Activated naive CD4-positive, alpha-beta T cell treated with anti-CD3 and anti-CD28 coated beads, Interleukin-2, amount 50 U/mL, for 72 hours (primary cell): ENCODE measurements at places on chromosomes 4 and X.

GRCh38 chr4:139913398-139913990 is 240.5 kb downstream of the MAML3 start:
- DNase-seq: no peak

DNA sequence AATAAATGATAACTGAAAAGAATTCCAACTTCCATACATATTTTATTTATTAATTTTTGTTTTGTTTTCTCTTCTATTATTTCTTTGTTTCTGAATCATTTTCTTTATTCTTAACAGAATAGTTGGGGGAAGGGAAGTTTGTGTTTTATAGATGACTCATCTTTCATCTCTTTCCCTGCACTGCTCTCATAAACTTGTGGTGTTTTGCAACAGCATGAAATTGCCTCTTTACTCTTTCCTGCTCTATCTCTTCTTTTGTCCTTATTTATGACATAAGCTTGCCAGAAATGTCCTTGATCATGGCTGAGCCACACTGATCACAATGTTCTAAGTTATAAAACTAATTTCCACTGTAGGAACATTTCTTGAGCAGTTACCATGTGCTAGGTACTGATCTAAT is 22.3 kb downstream of the QRFPR start:
- DNase-seq: no peak

DNA sequence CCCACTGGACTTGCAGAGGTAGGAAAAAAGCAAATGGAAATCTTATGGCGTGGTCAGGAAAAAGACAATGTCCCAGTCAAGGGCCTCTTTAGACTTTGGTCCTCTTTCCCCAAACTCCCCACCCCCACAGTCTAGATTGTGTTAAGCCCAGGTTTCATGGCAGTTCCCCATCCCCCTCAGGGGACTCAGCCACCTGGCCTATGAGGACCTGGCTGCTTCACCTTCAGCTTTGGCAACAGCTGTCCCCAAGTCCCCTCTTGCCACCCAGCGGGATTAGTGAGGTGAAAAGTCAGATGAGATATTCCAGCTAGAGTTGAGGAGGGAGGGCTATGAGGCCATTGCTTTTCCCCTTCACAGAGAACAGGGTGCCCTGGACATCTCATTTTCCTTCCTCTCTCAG is 457 bp downstream of the RIPPLY1 start:
- DNase-seq: no peak

DNA sequence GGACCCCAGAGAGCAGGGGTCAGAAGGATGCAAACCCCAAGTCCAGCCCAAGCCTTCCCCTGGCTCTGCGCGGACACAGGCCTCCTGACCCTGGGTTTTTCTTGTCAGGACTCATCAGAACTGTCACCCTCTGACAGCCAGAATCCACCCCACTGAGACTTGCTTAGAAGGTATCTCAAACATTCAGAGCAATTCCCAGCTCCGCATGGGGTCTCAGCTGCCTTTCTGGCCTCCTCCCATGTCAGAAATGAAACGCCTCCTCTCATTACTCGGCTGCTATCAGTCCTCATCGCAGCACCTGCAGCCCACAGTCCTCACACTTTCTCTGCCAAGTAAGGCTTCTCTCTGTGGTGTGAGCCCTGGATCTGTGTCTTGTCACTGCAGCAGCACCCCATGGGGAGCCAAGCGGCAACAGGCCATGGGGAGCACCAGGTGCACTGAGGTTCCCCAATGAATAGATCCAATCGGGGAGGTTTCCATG is 97.8 kb downstream of the WFS1 start:
- DNase-seq: no peak

DNA sequence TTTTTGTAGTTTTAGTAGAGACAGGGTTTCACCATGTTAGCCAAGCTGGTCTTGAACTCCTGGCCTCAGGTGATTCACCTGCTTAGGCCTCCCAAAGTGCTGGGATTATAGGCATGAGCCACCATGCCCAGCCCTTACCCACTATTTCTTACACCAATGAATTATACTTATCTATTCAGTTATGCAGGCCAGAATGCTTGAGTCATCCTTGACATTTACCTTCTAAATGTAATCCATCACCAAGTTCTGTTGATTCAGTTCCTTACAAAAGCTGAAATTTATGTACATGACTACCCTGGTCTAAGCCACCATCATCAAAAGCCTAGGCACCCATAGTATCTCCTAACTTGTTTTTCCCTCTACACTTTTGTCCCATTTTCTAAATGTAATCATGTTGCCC is 585.7 kb downstream of the IL15 start:
- no peak for DNase-seq

GRCh38 chr4:15106399-15106798 is 104.1 kb downstream of the CPEB2 start:
- no peak for DNase-seq

DNA sequence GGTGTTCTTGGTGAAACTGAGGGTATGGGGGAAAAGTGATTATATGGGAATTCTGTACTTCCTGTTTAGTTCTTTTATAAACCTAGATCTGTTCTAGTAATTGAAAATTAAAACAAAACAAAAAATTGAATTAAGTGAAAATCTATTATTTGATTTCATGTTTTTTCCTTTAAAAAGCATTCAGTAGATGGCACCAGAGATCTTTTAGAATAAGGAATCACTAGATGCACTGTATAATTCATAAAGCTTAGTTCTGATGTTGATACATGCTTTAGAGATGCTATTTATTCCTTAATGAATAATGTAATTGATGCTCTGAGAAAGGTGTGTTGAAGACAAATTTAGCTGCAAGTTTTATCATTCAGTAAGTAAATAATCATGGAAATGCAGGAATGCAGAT is 87.3 kb downstream of the LCORL start:
- DNase-seq: no peak

DNA sequence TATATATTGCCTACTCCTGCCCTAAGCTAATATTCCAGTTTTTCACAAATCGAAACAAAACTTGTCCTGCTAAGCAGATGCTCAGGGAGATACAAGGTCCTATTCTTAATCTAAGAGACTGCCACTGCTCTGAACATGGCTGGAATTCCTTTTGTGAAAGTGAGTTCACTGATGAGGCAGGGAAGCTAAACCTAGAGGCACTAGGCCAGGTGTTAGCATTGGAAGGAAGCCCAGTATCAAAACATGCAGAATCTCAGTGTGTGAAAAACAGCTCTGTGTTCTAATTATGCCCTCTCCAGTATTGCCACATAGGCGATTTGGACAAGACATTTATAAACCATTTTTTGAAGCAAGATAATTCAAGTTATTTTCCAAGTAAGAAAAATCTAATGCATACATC is 47.6 kb downstream of the ABCG2 start:
- no peak for DNase-seq

DNA sequence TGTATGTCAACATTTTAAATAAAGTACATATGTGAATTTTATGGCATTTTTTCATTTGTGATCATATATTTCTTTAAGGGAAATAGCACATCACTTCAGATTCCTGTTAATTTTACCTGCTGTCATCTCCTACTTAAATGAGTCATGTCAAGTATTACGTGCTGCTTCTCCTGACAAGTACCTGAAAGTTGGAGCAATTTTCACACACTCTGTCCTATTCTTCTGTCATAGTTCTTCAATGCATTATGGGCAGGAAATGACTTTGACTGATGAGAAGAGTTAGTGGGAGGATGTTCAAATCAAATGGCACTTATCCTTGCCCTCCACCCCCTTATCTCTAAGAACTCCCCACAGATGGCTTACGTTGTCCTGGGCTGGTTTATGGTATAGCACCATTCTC is 64.2 kb upstream of the SYTL5 start:
- no peak for DNase-seq

GRCh38 chrX:20352504-20352903 is 85.8 kb upstream of the RPS6KA3 start:
- DNase-seq: no peak

DNA sequence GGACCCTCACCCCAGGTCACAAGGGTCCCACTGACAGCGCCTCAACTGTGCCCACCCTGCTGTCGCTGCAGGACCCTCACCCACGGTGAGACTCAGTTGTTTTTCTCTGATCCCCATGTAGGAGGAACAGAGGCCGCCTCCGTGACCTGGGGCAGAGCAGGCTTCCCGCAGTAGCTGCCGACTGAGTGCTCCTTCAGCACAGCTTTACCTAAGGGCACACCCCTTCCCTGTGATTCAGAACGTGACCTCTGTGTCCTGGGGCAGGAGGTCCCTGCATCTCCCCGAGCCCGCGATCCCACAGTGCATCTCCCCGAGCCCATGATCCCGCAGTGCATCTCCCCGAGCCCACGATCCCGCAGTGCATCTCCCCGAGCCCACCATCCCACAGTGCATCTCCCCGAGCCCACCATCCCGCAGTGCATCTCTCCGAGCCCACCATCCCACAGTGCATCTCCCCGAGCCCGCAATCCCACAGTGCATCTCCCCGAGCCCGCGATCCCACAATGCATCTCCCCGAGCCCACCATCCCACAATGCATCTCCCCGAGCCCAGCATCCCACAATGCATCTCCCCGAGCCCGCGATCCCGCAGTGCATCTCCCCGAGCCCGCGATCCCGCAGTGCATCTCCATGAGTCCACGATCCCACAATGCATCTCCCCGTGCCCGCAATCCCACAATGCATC is 23.6 kb downstream of the PPP2R3B start:
- no peak for DNase-seq

GRCh38 chr4:38109896-38110295 is 149.7 kb downstream of the PTTG2 start:
- DNase-seq: no peak

DNA sequence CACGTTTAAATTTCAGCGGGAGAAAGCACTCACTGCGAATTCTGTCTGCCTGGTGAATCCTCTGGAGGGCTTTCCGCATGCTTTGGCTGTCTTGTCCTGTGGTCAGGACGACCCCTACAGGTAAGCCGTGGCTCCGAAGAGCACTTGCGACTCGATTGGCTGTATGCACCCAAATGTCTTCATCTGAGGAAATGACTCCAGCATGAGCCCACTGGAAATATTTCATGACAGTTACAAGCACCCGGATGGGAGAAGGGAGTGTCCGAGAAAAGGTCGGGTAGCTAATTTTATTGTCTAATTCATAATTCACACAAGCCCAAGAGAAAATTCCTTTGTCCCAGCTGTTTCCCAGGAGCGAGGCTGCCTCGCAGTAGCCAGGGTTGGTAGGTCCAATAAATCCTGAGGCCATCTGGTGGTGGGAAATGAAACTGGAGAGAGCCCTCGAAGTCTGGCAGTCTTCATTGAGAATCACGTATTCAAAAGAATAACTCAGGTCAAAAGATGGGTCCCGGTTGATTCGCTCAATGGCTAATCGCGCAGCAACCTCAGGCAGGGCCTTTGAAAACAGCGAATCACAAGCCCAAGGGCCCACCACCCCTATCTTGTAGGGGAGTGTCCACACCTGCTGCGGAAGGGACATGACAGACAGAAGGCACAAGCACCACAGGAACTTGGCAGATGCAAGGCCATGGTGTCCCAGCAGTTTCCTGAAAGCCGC is 6.6 kb downstream of the GUCY2F start:
- no peak for DNase-seq

- DNase-seq: no peak
Measured at GRCh38 chr4:94165256-94165655, 42.4 kb upstream of the SMARCAD1 start.

DNA sequence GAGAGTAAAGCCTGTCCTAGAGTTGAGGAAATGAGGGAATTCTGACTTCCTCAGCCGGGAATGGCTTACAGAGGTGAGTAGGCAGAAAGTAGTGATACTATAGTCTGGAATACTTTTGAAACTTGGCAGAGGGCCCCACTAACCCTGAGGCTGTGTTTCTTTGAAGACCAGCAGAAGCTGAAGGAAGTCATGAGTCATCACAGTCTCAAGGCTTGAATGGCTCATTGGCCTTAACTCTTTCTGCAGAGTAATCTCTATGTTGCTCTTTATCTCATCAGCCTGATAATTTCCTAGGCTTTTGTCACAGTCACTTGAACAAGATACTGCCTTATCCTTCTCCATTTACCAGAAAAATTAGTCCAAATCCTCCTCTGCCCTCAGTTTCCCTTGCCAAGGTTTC is 80.8 kb downstream of the ANKRD50 start:
- DNase-seq: no peak

GRCh38 chr4:185480016-185480732 is 8.6 kb upstream of the CCDC110 start:
- DNase-seq: no peak
